ENCODE measurements at places on chromosomes 3 and 15. TPM values are rescaled to one million over a fixed set of nuclear protein-coding genes. Genes with fewer than 3 reads are reported as not detected.

The MAN2C1 gene
- total RNA-seq, result 49.2 TPM

The THRB gene
- total RNA-seq, result 0.83 TPM

The NR1D2 gene
- total RNA-seq, result 5.8 TPM

The BRK1 gene
- 168 TPM for total RNA-seq

The WDR93 gene
- total RNA-seq, result 0.64 TPM

Data from A549 treated with ZK216348 at 1 μM for 4 hours (cell line).